ENCODE measurements at places on chromosomes 6 and 20.

- no peak for DNase-seq
These were observed 9.9 kb downstream of the STX16 start for GRCh38 chr20:58660855-58661597.

GRCh38 chr6:81138236-81138635, 614.2 kb downstream of the TENT5A start:
- DNase-seq, result no peak

DNA sequence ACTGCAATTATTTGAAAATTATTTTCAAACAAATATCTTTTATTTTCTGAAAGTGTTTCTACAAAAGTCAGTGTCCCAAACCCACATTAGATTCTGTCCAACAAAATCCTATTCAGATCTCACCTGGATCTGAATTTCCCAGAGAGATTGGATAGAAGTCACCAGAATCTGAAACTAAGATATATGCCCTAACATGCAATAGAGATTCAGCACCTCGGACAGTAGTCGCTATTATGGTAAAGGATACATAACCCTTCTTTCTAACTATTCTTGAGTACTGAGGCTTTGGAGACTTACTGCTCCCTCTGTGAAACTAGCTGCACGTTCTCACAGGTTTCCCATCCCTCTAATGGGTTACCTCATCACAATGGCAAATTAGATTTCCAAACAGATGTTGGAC, 151.4 kb downstream of the ID4 start:
- peak; percentile 60 for DNase-seq

DNA sequence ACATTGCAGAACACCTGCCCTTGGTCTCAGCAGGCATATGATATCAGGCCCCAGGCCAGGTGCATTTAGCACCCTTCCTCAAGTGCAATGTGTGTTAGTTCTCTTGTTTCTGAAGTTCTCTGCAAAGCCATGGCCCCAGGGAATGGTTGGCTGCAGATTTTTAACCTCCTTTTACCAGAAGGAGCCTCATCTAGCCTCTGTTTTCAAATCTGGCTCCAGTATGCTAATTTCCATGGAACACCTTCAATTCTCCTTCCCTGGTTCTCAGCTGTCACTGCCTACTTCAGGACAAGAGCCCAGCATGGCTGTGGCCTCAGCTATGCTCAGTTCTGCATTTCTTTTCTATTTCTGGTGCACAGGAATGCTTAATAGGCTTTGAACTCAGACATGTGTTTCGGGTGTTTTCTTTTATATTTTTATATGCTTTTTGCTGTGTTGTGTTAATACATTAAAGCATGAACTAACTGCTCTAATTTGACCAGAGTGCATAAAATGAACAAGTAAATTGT, 51.6 kb upstream of the OGFRL1 start:
- DNase-seq, result no peak

DNA sequence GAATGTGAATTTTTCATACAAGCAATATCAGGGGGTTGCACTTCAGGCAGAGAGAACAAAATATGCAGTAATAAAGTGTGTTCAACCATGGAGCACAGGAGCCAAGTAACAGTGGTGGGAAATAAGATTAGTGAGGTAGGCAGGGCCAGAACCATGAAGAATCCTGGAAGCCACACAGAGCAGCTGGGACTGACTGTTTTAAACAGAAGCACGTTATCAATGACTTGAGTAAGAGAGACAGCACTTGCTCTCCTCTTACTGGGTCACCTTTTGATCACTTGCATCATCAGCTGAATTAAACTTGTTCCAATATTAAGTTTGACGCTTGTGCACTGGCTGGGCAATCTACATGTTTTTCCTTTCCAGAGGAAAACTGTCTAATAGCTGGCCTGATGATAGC, 238.5 kb downstream of the TBX18 start:
- no peak for DNase-seq

- peak; percentile 96 for DNase-seq
These were observed 193.7 kb downstream of the GJA10 start for GRCh38 chr6:90088009-90088408.

GRCh38 chr6:55290736-55291135, 36.5 kb upstream of the GFRAL start:
- no peak for DNase-seq

- DNase-seq, result peak; percentile 45
These were observed 591 bp downstream of the IBTK start for GRCh38 chr6:82246802-82247504.

- DNase-seq, result no peak
These were observed 89.7 kb downstream of the MDGA1 start for GRCh38 chr6:37607944-37608343.

DNA sequence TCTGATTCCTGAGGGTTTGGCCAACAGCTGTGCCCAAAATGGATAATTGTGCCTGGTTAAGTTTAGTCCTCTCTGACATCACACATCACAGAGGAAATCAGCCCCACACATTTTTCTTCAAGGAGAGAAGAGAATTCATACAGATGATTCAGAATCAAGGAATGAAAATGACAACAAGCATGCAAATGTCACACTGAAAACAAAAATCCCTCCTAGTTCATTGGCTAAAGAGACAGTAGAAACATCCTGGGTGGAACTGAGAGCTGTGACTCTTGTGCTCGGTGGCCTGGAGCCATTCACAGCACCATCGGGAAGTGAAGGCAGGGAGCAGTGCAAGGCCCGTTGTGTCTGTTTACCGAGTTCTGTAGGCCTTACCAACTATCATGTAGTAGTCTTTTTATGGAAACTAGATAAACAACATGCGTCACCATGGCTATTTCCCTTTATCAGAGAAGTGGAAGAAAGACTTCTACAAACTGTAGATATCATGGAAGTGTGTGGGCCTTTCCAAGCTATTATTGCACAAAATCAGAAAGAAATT, 81.7 kb upstream of the TENT5A start:
- no peak for DNase-seq

GRCh38 chr6:18990059-18990978, 603.2 kb downstream of the RNF144B start:
- peak; percentile 66 for DNase-seq

DNA sequence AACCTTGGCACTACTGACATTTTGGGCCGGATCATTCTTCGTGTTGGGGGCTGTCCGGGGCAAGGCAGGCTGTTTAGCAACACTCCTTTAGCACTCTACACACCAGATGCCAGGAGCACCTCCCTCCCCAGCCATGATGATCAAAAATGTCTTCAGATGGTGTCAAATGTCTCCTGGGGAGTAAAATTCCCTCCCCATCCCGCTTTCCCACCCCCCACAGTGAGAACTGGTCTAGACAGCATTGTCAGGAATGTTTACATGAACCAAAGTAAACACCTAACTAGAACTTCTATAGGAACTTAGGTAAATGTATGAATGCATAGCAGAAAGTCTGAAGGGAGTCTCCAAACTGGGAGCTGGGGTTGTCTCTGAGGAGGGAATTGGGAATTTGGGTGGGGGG, 70.0 kb upstream of the TOP1 start:
- DNase-seq, result no peak

DNA sequence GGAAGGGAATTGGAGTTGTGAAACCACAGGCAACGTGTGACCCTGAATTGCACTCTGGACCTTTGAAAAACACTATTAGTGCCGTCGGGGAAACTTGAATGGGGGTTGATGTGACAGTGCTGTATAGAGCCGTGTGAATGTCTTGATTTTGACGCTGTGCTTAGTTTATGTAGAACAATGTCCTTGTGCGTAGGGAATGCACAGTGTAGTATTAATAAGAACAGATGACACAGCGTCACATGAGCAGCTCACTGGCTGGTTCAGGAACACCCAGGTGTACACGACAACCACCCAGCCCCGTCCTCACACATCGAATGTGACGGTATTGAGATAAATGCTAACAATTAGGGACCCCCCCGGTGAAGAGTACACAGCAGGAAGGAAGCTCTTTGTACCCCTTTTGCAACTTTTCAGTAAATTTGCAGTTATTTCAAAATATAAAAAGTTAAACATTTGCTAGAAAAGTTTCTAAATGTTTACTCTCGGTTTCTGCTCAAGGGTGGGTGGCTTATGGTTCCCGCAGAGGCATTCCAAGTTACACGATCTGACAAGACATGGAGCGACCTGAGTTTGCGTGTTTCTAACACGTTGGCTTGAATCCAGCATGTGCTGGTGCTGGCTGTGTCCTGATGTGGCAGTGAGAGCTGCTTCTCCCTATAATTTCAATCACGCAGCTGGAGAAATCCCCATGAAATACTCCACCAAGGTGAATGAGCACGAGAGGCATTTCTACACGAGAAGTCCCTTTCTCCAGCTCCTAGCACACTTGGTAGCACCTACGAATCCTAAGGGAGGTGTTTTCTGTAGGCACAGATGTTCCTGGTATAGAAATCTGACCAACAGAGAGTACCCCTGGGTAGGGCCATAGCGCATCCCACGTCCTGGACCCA, 208.0 kb upstream of the EXOC2 start:
- DNase-seq, result no peak

DNA sequence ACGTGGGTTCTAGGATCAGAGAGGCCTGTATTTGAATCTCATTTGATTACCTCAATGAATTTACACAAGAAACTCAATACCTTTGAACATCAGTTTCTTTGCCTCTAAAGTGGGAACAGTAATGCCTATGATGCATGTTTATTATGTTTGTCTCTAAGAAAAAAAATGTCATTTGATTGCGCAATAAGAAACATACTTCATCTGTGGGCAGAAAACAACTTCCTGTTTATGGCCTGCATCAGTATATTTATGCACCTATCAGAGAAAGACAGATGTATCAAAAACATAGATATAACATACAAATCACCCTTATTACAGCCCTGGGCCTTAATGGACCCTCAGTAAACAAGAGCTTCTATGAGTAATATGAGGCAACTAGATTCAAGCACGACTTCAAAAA, 516.4 kb upstream of the ARID1B start:
- DNase-seq, result no peak

DNA sequence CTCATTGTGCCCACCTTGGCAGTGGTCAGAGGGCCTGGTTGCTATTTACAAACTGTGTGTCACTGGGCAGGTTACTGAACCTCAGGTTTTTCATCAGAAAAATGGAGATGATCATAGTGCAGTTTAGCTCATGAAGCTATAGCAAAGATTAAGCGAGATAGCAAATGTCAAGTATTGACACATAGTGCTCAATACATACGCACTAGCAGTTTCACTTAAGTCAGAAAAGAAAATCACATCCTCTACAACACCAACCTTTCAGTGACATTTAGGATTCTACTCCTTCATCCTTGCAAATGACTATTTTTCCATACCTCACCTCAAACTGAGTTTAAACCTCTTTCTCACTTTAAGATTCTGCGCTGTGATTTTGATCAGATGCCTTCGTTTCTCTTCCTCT, 16.2 kb downstream of the GPR63 start:
- no peak for DNase-seq

DNA sequence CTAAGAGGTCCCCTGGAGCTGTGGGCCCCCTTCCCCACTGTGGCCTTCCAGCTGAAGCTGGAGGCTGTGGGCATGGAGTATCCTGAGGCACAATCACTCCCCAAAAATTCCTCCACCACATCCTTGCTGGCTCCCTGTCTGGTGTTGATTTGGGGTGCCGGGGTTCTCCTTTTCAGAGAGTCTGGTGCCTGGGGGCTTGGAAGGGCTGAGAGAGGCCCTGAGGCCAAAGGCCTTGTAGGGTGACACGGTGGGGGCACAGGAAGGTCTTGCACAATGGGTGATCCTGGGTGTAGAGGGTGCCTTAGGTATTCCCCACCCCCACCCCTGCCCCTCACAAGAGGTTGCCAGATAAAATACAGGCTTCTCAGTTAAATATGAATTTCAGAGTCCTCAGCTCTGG, 33.2 kb upstream of the VEGFA start:
- no peak for DNase-seq

DNA sequence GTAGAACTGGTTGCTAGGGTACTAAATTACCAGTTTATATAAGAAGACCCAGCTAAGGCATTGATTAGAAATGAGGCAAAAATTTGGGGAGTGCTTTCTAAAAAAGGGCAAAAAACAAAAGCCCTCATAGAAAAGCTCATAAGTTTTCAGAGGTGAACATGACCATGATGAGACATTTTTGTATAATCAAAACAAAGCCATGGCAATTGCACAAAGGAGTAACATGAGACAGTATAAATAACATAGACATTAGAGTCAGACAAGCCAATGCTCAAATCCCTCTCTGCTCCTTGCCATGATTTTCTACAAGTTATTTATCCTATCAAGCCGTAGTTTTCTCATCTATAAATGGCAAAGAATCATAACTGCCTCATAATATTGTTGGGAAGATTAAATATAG, 112.2 kb upstream of the ADTRP start:
- DNase-seq, result no peak

GRCh38 chr20:33843050-33843449, 31.9 kb downstream of the CHMP4B start:
- DNase-seq, result no peak

DNA sequence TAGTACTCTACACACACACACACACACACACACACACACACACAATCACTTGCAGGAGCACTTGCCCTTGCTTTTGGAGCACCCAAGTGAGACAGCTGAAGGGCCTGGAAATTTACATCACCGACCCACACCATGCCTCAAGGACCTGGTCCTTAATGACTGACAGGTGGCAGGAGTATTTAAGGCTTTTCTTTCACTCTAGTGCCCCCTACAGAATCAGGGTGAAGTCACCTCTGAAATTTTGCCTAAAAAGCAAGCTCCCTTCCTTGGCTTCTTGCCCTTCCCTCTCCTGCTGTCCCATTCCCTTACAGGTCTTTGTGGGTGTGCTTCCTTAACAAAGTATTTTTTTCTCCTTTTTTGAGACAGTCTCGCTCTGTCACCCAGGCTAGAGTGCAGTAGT, 353.5 kb upstream of the IRAK1BP1 start:
- peak; percentile 19 for DNase-seq

DNA sequence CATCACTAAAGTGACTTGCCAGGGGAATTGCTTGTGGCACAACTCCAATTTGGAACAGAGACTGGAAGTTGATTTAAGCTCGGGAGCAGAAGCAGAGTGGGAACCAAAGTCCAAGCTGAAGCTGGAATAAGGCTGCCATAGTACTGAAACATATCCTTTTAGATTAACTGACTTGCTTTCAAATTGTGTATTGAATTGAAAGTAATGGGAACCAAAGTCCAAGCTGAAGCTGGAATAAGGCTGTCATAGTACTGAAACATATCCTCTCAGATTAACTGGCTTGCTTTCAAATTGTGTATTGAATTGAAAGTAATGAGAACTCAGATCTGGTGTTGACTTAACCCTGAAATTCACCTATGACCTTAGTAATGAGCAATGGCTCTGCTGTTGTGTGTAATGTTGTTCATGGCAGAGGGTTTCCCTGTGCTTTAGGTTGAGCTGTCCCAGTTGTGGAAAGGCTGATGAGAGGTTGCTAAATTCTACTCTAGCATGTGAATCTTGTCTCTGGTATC, 40.2 kb downstream of the CENPW start:
- DNase-seq, result no peak

Data from epithelial cell of esophagus (primary cell).